Midbrain (tissue), 1 donor: ENCODE measurements at places on chromosomes 4 and X.

GRCh38 chr4:185112104-185112503 is 31.0 kb upstream of the SLC25A4 start:
- no peak for DNase-seq

GRCh38 chr4:83646538-83647239 is 110.8 kb downstream of the GPAT3 start:
- no peak for DNase-seq

DNA sequence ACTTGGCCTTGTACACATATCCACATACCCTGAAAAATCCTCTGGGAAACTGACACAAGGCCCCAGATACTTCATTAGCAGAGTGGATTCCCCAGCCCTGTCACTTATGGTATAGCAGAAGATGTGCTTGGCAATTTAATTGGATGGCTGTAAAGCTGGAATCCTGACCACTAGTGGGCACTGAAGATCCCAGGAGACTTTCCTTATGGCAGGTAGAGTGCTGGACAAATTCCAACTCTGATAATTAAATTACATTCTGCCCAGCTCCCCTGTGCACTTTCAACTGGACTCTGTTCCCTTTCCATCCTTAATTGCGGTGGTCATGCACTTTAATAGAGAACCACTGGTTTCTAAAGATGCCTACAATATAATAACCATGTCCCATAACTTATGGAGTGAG is 119.8 kb downstream of the DCK start:
- DNase-seq: no peak

- no peak for DNase-seq
These were observed 223.7 kb downstream of the QDPR start for GRCh38 chr4:17288151-17288550.

- no peak for DNase-seq
These were observed 44.9 kb upstream of the PUDP start for GRCh38 chrX:7192871-7193270.

- DNase-seq: no peak
These were observed 197.4 kb downstream of the PTTG2 start for GRCh38 chr4:38157592-38157991.

DNA sequence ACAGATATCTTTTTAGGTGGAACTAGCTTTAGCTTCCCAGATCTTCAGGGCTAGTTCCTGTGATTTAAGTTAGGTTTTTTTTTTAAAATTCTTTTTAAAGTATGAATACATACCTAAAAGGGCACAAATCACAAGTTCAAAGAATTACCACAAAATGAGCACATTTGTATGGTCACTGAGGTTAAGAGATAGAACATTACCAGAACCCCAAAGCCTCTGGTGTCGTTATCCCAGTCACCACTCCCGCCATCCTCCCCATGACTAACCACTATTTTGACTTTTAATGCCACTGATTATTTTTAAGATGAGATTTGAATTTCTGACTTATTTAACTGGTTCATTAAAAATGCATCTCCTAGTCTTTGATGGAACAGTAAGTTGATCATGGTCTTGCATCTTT is 5.4 kb downstream of the PGK1 start:
- no peak for DNase-seq

GRCh38 chr4:1227816-1228215 is 21.1 kb downstream of the CTBP1 start:
- no peak for DNase-seq

- no peak for DNase-seq
These were observed 24.8 kb downstream of the ZFYVE28 start for GRCh38 chr4:2393353-2394270.

GRCh38 chr4:159779716-159780115 is 676.8 kb downstream of the RAPGEF2 start:
- DNase-seq: no peak

DNA sequence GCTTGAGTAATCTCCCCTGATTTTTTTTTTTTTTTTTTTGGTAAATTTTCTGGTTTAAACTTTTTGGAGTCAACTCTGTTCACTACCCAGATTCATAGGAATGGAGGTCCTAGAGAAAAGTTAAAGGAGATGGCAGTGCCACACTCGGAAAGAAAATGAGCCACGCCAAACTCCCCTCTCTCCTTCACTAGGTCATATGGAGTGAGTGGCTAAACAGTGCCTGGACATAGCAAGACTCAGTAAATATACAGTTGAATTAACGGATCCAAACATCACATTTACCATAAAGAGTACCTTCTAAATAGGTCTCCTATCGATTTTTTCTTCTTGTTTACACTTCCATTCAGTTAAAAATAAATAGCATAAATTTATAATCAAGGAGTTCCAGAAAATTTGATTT is 13.6 kb upstream of the AMTN start:
- no peak for DNase-seq

GRCh38 chrX:74371425-74372222 is 49.7 kb upstream of the SLC16A2 start:
- no peak for DNase-seq

DNA sequence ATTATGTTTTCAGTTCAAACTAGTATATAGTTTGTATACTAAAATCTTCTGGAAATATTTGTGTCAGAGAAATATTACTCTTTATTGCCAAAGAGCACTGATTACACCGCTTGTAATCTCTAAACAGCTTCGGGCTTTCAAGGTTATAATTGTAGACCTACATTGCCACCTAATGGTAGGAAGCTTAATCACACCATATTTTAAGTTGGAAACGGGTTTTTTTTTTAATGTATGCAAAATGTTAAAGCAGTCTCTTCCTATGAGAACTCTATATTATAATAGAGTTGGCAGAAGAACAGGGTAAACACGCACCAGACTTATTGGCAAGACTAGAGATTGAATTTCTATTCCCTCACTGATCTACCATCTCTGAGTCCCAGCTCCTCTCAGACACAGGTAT is 19.5 kb upstream of the NFXL1 start:
- peak; percentile 33 for DNase-seq

- no peak for DNase-seq
These were observed 101.8 kb downstream of the PJA1 start for GRCh38 chrX:69063486-69063885.

GRCh38 chrX:11533199-11533651 is 132.5 kb downstream of the ARHGAP6 start:
- peak; percentile 60 for DNase-seq

- DNase-seq: no peak
These were observed 15.8 kb upstream of the SPANXC start for GRCh38 chrX:141258080-141258479.

DNA sequence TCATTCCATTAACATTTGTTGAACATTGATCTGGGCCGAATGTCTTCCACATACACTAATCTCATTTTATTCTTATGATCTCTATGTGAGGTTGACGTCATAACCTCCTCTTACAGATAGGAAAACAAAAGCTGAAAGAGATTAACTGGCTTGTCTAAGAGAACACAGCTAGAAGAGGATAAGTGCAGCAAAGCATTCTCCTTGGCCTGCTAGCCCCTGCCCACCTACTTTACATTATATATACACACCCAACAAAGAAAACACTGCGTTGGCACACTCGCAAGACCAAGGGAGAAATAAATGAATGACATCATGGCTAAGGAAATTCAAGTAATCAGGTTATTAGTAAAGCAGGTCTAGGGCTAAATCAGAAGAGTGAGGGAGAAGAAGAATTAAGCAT is 138.4 kb downstream of the PARM1 start:
- no peak for DNase-seq

DNA sequence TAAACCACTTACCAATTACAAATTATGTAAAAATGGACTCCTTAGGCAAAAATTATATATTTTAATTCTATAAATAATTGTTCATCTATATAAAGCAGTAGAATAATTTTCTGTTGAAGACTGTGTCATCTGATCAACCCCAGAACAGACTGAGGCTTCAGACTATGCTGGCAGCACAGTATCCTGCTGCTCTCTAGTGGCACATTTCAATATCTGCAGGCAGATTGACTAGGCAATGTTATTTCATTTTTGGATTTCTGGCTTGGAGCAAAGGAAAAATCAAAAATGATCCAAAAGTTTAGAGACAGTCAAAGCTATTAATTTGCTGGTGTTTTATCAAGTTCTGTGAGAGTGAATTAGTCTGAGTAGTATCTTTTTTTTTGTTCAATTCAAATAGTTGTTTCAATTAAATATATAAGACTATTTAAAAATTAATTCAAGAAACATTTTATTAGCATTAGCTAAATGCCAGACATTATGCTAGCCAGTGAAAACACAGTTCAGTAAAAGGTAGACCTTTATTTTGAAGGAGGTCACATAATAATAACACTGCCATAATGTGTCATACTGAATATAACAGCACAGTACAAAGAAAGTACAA is 21.3 kb upstream of the SULT1E1 start:
- DNase-seq: peak; percentile 63

- DNase-seq: no peak
These were observed 11.8 kb downstream of the HTN1 start for GRCh38 chr4:70062000-70062399.

GRCh38 chr4:54586320-54586955 is 71.3 kb upstream of the KIT start:
- DNase-seq: no peak

DNA sequence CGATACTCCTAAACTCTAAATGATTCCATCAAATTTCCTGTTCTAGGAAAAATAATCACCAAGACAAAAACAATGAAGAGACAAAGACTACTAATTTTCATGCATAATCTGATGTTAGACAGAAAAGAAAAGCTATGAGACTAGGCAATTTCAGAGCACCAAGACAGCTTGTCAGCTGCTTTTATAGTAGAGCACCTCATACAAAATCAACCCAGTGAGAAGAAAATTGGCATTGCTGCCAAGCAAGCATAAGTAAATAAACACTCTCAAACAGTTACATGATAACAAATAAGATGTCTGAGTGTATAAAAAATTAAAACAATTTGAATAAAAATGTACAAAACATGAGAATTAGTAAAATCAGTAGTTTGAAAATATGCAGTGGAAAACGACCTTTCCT is 1544.6 kb downstream of the C4orf33 start:
- no peak for DNase-seq
